DMS79 treated with DMSO at 0.1 percent for 48 hours (cell line): ENCODE measurements at places on chromosomes 6 and 20.

DNA sequence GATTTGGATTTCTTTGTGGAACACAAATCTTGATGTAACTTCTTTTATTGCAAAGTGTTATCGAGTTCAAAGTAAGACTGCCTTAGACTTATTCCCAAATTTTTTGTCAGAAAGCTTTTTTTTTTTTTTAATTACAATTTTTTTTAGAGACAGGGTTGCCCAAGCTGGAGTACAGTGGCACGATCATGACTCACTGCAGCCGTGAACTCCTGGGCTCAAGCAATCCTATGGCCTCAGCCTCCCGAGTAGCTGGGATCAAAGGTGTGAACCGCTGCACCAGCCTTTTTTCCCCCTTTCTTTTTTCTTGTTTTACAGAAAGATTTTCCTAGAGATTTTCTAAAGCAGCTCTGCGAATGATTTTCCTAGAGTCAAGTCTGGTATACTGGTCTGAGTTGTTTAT lies 2.8 kb downstream of the RIOK1 start:
- DNase-seq = no peak

DNA sequence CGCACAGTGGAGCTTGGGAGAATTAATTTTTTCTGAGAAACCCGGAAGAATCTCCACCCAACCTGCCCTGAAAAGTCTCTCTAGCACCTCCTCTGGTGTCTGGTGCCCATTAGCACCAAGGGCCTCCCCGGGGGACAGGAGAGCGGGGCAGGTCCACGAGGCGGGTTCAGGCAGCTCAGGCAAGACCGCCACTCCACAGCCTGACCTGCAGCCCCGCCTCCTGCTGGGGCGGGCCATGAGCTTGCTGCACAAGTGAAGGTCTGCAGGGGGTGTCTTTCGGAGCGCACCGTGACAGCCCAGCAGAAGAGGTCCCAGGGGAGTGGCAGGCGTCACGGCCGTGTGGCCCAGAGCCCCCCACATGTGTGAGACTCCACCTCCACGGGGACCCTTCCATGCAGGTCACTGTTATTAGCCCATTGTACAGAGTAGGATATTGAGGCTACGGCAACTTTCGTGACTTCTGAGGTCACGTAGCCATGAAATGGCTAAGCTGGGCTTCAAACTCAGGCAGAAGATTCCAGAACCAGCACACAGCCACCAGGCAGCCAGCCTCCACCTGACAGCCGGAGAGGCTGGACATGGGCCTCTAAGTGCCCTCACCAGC lies 63.9 kb upstream of the SLCO4A1 start:
- DNase-seq = no peak

- no peak for DNase-seq
Observed at GRCh38 chr6:97668716-97669115, 385.7 kb upstream of the MMS22L start.

DNA sequence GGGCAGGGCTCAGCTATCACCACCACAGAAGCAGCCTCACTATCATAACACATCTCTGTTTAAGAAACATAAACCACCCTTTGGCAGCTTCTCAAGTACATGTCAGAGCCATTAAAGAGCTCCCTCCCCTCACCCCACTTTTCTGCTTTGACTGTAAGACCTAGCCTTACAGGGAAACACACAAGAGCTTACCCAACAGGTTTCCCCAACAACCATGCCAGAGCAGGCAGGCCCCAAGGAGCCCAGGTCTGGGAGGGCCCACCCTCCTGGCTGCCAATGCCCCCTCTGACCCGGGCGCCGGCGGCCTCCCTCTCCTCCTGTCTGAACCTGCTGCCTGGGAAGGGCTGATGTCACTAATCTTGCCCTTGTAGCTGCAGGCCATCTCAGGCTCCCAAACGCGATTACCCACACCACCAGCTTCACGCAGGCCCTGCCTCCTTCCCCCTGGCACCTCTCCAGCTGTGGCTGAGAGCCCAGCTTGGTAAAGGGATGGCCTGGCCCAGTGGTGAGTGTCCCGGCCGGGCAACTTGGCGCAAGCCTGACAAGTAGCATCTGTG lies 402.0 kb downstream of the MAFB start:
- DNase-seq = peak; percentile 70

- DNase-seq = no peak
Observed at GRCh38 chr6:105747823-105748405, 338.2 kb upstream of the PRDM1 start.

DNA sequence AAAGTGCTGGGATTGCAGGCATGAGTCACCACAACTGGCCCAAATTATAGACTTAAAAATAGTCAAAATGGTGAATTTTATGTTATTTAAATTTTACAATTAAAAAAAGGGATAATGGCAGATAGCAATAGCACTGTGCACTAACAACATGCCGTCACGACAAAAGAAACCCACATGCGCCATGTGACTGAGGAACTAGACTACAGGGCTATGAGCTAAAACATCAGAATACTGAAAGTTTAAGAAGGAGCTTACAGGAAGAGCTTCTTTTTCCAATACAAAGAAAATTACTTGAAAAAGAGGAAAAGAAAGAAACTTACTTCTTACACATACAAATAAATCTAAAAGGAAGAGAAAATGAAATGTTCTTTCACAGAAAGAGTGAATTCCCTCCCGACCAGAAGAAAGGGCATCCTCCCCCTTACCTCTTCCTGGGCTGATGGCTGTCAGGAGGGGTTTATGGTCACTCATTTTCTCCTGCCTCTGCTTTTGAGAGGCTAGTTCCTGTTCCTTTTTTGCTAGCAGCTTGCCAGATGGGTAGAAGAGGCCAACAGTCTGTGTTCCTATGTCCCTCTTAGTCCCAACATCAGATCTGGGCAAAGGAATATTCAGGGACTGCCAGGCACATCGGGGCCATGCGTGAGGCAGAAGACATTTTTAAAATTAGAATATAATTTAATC lies 54.5 kb downstream of the DZANK1 start:
- DNase-seq = no peak

- DNase-seq = no peak
Observed at GRCh38 chr6:9315966-9316650, 880.8 kb upstream of the SLC35B3 start.

GRCh38 chr6:161922631-161923119 lies 648.8 kb upstream of the AGPAT4 start:
- DNase-seq = no peak

GRCh38 chr6:146985111-146985510 lies 219.1 kb upstream of the STXBP5 start:
- no peak for DNase-seq

DNA sequence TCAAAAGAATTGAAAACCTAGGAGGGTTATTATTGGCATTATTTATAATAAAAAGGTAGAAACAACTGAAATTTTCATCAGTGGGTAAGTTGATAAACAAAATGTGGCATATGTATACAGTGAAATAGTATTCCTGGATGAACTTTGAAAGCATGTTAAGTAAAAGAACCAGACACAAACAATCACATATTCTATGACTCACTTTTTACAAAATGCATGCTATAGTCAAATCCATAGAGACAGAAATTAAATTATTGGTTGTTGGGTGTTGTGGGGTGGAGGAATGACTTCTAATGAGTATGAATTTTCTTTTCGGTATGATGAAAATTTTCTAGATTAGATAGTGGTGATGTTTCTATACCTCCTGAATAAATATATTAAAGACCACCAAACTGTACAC lies 94.6 kb downstream of the LRRC1 start:
- DNase-seq = no peak

DNA sequence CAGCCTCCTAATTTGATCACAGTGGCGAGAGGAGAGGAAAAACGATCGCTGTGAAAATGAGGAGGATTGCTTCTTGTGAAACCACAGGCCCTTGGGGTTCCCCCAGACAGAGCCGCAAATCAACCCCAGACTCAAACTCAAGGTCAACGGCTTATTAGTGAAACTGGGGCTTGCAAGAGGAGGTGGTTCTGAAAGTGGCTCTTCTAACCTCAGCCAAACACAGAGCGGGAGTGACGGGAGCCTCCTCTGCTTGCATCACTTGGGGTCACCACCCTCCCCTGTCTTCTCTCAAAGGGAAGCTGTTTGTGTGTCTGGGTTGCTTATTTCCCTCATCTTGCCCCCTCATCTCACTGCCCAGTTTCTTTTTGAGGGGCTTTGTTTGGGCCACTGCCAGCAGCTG lies 28.7 kb downstream of the SAYSD1 start:
- peak; percentile 13 for DNase-seq

GRCh38 chr6:144769142-144769541 lies 484.0 kb downstream of the UTRN start:
- no peak for DNase-seq

GRCh38 chr6:50333696-50334095 lies 284.0 kb upstream of the DEFB112 start:
- DNase-seq = no peak

- DNase-seq = no peak
Observed at GRCh38 chr20:11929947-11930346, 12.3 kb downstream of the BTBD3 start.

GRCh38 chr20:57509665-57510237 lies 15.2 kb downstream of the CTCFL start:
- no peak for DNase-seq

- DNase-seq = no peak
Observed at GRCh38 chr20:36472637-36473090, 68.7 kb upstream of the MYL9 start.

DNA sequence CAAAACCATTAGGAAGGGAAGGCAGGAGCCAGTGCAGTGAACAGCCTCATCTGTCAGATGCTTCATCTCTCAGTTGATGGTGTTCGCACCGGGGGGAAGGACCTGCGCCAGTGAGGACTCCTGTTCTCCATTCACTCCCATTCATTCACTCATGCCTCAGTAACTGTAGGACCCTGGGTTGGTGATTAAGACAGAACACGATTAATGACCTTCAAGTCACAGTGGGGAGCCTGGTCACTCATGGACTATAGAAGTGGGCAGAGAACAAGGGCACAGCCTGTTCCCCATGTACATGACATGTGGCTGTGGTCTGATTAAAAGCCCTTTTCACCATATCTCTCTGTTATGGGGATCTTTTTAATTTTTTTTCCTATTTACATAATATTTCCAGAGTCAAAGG lies 113.3 kb downstream of the RPS12 start:
- no peak for DNase-seq
